Activated CD8-positive, alpha-beta memory T cell treated with anti-CD3 and anti-CD28 coated beads for 4 hours (primary cell): ENCODE measurements at places on chromosomes 5 and 9.

DNA sequence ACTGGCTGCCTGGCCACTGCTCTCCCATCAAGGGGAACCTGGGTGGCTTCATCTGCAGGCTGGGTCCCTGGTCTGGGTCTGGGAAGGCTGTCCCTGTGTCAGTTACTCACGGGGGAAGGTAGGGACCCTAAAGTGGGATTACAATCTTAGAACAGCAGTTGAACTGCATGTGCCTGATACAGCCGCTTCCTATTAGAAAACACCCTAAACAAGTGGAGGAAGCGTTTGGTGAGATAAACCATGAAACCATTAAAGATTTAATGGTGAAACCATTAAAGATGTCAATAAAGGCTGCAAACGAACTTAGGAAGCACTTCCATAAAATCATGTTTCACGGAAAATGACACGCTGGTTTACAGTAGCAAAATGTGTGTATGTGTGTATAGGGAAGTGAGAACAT lies 2.5 kb upstream of the GFI1B start:
- DNase-seq = no peak

DNA sequence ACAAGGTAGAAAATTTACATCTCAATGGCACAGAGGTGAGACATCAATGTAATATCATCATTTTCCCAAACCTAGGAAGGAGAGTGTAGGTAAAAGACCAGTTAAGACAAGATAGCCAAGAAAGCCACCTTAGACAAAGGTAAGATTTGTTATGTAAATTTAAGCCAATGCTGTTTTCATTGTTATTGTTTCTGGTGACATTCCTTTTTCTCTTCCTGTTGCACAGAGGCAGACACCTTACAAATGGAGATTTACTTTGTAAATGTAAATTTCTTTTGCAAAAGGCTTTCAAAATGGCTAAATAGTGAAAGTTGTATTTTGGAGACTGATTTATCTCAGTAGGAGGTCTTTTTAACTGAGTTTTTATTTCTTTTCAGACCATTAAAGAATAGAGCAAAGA lies 159.1 kb downstream of the YIPF5 start:
- DNase-seq = no peak

- DNase-seq = peak; percentile 44
These were observed 26.1 kb downstream of the IDNK start for GRCh38 chr9:83649080-83649479.

- peak; percentile 29 for DNase-seq
These were observed at the start of gene PDGFRB for GRCh38 chr5:150155258-150156026. Gene PDGFRB, minus strand, starts transcription at chr5:150155845. Its CDS starts 18,798 bp downstream, at chr5:150137047.

DNA sequence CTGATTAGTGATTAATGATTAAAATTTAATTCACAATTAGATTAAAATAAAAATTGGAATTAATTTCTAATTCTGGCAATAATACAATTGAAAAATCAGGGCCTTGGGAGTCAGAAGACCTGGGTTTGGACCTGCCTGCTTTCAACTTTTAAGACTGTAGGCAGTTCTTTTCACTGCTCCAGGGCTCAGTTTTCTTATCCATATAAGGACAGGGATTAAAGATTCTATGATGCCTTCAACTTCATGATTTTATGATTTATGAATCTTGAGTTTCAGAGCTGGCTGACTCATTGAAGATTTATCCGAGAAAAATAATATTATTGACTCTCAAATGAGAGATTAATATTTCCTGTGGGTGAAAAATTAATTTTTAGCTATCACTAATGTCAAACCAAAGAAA lies 208.6 kb upstream of the ANKH start:
- no peak for DNase-seq

GRCh38 chr9:89699646-89700045 lies 94.8 kb downstream of the GADD45G start:
- DNase-seq = no peak

- no peak for DNase-seq
These were observed 69.5 kb upstream of the CKMT2 start for GRCh38 chr5:81163651-81164050.

DNA sequence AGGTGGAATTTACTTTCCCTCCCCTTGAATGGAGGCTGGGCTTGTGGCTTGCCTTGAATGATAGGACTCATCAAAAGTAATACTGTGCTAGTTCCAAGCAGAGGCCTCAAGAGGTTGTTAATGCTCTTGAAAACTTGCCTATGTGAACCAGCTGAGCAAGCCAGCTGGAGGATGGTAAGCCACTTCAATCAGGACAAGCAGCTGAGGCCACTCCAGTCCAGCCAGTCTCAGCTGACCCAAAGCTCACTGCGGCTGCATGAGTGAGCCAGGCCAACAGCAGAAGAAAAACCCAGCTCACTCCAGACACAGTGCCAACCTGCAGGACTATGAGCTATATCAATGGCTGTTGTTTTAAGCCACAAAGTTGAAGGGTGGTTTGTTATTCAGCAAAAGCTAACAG lies 182.8 kb downstream of the MCTP1 start:
- DNase-seq = no peak

DNA sequence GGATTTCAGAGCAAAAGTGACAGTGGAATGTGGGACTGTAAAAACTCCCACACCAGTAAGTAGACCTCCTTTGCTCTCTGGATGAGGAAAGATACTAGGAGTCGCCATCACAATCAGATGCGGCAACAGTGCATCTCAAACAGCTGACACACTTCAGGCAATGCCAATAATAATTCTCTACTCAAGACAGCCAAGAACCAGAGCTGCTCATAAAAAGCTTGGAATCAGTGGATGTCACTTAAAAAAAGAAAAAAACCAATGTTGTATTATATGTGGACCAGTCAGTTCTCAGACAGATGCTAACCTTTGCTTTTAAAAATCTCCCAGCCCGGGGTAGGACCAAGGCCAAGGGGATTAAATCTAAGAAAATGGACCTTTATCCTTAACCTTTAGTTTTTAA lies 185.0 kb downstream of the GNA14 start:
- no peak for DNase-seq

DNA sequence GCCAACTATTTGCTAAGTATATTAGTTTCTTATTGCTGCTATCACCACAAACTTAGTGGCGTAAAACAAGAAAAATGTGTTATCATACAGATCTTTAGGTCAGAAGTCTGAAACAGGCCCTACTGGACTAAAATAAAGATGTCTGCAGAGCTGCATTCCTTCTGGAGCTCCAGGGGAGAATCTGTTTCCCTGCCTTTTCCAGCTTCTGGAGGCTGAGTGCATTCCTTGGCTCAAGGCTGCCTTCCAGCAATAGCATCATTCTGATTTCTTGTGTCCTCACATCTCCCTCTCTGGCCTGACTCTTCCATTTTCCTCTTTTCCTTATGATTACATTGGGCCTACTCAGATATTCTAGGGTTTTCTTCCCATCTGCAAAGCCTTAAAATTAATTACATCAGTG lies 15.9 kb downstream of the MAN2A1 start:
- no peak for DNase-seq

GRCh38 chr9:136707849-136708517 lies 4.4 kb upstream of the DIPK1B start:
- DNase-seq = no peak

GRCh38 chr9:126031116-126031515 lies 283.9 kb downstream of the PBX3 start:
- no peak for DNase-seq

- DNase-seq = no peak
These were observed 302.1 kb downstream of the NR2F1-AS1 start for GRCh38 chr5:93278896-93279295.

- DNase-seq = no peak
These were observed 688.2 kb upstream of the CDH6 start for GRCh38 chr5:30505014-30505886.

- DNase-seq = no peak
These were observed 68.5 kb downstream of the KIAA1958 start for GRCh38 chr9:112555101-112555643.

- peak; percentile 80 for DNase-seq
These were observed at the start of gene SLC12A2 for GRCh38 chr5:128083033-128083810. Gene SLC12A2, plus strand, starts transcription at chr5:128083766. Its CDS starts 189 bp downstream, at chr5:128083955.

DNA sequence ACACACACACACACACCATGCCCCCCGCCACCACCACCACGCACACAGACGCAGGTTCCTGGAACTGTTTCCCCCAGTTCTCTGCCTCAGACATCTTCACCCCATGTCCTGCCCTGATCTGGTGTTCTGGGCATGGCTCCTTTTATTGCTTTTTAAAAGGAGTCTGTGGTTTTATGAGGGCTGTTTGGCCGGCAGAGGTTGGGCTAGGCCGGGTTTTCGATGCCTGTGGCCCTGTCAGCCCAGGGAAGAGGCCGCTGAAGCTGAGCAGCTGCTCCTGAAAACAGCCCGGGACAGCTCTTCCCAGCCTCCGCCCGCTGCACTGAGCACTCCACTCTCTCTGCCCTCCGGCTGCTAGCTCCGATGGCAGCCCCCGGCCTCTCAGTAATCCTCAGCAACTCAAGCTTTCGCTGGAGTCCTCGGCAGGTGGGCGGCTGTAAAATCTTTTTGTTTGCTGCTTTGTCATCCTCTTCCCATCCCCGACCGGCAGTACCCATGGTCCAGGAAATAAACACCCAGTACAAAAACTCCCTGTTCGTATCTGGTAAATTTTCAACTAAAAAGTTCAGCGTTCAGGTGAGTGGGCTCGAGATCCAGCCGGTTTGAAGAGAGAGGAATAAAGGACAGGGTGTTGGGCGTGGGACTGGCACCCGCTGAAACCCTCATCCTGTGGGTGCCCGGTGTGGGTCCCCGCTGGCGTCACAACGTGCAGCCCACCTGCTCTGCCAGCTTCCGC lies 103.0 kb upstream of the ERCC6L2 start:
- no peak for DNase-seq

DNA sequence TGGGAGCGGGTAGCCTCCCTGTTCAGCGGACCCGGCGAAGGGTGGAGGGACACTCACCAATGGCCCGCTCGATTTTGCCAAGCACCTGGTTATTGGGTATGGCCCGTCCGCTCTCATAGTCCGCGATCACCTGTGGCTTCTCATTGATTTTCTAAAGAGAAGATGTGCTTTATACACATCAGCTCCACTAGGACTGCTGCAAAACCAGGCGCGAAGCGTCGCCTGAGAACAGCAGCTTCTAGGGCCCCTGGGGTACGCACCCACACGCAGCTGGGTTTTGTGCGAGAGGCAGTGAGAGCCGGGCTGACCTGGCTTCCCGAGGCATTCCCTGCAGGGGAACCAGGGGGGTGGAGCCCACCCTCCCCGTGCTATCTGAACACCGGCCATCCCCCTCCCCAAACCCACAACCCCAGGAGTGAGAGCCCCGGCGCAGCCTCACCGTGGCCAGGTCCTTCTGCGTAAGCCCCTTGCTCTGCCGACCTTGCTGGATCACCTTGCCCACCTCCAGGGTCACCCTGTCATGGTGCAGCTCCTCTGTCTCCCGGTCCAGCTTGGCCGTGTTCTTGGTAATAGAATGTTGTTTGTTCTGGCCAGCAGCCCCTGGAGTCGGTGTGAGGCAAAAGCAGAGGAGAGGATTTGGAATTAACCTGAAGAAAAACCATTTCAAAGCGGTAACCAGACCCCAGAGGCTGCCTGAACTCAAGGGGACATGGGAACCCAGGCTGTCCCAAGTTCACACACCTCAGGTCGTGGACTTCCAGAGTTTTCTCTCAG lies 3.1 kb downstream of the EDF1 start:
- DNase-seq = no peak

GRCh38 chr9:131001021-131001420 lies 8.0 kb upstream of the LAMC3 start:
- no peak for DNase-seq

GRCh38 chr5:107321906-107322305 lies 348.8 kb downstream of the EFNA5 start:
- no peak for DNase-seq

DNA sequence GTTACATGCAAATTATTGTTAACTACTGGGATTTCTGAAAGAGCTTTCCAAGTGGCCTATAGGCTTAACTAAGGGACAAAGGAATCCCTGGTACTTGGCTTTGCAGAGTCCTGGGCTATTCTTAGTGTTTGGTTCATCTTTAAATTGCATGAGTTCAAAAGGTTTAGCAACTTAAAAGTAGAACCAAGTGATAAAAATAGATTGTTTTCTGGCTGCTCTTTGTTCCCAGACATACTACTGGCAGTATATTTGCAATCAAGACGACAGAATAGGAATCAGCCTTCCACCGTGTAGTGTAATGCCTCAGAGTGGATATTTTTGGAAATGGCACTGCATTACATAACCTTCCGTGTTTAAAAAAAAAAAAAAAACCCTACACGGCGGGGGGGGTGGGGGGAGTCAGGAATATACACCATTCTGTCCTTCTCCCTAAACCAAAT lies 1.0 kb downstream of the NREP start:
- DNase-seq = no peak

GRCh38 chr9:132948482-132949050 lies 4.2 kb upstream of the TSC1 start:
- DNase-seq = no peak

GRCh38 chr9:89384783-89385182 lies 66.5 kb downstream of the SECISBP2 start:
- DNase-seq = no peak

DNA sequence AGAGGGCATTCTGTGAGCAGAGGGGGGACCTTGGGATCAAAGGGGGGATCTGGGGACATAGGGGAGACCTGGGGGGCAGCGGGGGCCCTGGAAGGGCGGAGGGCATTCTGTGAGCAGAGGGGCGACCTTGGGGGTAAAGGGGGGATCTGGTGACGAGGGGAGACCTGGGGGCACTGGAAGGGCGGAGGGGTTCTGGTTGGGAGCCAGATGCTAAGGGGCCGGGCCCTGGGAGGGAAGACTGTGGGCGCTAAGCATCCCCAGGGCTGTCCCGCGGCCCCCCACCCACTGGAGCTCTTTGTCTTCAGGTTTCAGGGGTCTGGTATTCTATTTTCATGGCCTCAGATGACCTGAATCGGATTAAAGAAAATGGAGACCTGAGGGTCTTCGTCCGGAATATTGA lies 748 bp downstream of the LCN9 start:
- no peak for DNase-seq

- no peak for DNase-seq
These were observed 29.8 kb downstream of the TDRD7 start for GRCh38 chr9:97441729-97442128.

DNA sequence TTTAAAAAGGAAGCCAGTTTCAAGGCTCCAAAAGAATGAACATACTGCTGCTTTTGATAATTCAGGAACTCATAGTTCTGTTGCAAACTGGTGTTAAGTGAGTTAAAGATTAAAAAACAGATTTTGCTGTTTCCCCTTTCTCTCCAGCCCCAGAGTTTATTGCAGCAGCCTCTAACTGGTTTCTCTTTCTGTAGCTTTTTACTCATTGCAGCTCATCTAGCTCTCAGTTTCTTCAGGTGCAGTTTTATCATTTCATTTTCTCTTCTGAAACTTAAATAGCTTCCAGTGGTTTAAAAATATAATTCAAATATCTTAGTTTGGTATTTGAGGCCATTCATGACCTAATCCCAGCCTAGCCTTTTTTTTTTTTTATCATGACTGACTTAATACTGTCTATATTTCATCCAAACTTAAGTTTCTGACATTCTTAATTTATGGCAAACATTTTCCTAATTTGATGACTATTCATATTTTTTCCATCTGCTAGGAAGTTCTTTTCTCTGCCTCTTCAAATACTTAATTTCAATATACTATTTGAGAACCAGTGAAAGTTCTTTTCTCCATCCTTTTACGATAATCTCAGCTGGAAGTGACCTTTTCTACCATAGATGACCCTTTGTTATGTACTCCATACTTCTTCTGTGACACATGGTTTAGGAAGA lies 252.7 kb upstream of the GRIA1 start:
- no peak for DNase-seq

GRCh38 chr9:97923529-97924108 lies 1.3 kb upstream of the TRMO start:
- DNase-seq = peak; percentile 57

- DNase-seq = peak; percentile 18
These were observed 38.7 kb downstream of the NLN start for GRCh38 chr5:65760504-65761275.
